ENCODE measurements at places on chromosomes 2 and 18.

DNA sequence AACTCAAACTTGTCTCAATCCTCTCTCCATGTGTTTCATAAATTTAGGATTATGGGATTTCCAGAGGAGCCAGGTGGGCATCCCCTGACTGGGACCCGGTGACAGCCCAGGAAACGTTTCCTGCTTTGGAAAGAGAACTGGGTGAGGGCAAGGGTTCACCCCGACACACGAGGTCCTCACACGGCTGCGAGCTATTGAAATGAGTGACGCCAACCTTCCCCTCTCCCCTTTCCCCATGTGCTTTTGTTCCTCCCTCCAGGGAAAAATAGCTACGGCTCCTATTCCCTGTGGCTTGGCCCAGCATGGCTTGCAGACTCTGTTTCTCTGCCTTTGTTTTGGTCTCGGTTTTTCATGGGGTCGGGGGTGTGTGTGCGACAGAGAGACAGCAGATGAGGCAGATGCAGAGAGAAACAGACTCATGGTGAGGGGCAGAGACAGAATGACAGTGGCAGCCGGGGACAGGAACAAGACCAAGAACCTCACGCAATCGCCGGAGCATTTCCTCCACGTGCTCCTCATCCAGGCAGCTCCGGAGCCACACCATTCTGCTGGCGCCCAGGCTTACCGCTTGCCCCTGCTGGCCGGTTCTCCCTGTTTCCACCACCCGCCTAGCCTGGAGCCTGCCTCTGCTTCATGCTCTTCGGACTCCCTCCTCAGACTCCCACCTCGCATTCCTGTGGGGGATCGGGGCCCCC, 238.5 kb downstream of the DYSF start:
- DNase-seq, result peak; percentile 27

- peak; percentile 85 for DNase-seq
Observed at GRCh38 chr2:142874293-142874814, 3.1 kb upstream of the KYNU start.

DNA sequence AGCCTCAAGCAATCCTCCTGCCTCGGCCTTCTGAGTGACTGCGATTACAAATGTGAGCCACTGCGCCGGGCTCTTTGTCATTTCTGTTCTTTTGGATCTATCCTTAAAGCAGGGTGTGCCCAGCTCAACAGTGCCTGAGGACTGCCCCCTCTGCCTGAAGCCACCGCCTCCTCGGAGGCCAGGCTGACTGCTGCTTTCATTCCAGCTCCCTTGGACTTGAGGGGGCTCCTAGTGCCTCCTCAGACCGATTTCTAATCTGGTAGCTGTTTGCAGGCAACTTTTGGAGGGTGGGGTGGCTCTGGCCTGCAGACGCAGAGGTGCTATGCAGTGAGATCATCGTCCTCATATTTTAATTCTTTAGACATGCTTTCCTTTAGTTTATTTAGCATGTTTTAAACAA, 35.9 kb upstream of the KLF11 start:
- no peak for DNase-seq

DNA sequence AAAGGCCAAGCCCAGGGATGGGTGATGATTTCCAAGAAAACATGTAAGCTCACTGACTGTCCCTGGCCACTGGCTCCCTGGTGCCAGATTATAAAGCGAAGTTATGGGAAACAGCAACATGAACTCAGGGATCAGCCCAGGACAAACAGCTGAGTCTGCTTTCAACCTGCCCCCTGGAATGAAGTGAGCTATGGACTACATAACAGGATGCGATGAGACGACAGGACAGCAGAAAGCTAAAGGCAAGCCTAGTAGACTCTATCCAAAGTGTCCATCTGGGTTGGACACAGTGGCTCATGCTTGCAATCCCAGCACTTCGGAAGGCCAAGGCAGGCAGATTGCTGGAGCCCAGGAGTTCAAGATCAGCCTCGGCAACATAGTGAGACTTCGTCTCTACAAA, 16.6 kb upstream of the KCMF1 start:
- no peak for DNase-seq

GRCh38 chr2:34534761-34535160, 935.7 kb upstream of the FAM98A start:
- DNase-seq, result no peak

GRCh38 chr2:180184506-180184905, 177.4 kb upstream of the CWC22 start:
- peak; percentile 49 for DNase-seq

DNA sequence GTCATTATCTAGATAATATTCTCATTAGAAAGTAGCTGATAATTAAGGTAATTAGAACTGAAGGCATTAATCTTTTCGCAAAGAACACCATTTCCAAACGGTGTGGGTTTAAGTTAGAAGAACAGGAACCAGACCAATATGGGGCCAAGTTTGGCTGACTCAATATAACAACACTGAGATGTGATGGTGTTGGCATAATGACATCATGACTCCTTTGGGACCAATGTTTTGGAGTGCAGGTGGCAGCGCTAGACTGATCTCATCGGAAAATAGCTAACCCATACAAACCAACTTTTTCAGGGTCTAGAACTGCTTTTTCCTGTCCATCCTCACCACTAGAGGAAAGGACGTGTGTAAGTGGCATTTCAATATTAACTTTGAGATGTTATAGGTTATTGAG, 1171.7 kb upstream of the ZEB2 start:
- DNase-seq, result no peak

DNA sequence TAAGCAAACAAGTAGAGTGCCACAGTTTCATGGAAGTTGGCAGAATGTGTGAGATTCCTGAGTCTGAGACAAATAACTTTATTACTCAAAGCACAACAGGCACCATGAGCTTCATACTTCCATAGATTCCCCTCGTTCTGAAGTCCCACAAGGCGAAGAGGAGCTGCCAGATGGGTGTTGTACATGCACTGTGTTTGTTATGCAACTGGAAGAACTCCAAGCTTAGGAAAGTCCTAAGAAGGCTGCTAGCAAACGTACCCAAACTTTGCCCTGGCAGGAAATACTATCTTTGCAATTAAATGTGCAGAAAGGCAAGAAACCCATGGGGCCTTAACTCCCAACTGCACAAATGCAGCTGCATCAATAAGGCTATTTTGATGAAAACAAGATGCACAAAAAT, 1.6 kb upstream of the GCA start:
- no peak for DNase-seq

DNA sequence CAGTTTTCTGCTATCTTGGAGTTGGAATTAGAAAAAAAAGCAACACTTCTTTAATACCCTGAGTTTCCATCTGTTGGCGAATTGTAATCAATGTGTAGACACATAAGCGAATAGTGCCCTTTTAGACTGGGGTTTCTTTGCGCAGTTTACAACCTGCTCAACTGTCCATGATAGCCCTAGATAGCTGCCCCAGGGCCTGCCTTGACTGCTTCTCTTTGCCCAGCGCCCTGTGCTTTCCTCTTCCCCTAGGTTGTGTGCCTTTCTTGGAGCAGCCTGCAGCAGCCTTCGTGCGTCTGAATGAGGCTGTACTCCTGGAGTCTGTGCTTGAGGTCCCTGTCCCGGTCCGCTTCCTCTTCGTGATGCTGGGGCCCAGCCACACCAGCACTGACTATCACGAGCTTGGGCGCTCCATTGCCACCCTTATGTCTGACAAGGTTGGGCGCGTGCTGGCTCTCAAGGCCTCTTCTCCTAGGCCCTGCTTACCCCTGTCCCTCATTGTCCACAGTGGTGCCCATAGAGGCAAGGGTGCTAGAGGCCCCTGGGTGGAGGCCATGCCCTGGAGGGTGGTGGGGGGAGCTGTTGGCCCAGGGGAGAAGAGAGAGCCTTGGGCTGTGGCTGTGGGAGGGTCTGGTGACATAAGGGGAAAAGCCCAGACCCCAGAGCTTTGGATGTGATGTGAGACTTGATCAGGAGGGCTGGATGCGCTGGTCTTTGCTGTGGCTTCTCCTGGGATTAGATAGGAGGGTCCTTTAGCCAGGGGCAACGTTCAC, 6.9 kb downstream of the SLC4A3 start:
- no peak for DNase-seq

DNA sequence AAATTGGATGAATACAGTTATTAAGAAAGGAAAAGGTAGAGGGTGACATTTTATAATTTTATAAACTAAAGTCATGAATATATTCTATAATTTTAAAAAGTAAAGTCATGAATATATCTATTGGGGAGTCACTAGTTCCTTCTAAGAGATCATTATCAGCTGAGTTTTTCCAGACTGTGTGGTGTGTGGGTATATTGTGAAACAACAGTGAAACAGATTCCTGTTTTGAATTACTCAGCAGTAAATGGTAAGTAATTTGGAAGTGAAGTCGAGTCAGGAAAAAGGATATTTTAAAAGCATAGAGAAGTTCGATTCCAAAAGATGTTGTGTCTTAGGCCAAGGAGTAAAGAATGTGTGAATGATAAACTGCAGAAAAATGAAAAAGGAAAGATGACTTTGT, 1018.2 kb upstream of the NXPH2 start:
- DNase-seq, result peak; percentile 7

GRCh38 chr2:98588880-98589431, 19.4 kb downstream of the COA5 start:
- DNase-seq, result no peak
